ENCODE measurements at places on chromosomes 11 and 22.

- DNase-seq = no peak
Observed at GRCh38 chr11:94183886-94184264, 55.2 kb downstream of the PANX1 start.

DNA sequence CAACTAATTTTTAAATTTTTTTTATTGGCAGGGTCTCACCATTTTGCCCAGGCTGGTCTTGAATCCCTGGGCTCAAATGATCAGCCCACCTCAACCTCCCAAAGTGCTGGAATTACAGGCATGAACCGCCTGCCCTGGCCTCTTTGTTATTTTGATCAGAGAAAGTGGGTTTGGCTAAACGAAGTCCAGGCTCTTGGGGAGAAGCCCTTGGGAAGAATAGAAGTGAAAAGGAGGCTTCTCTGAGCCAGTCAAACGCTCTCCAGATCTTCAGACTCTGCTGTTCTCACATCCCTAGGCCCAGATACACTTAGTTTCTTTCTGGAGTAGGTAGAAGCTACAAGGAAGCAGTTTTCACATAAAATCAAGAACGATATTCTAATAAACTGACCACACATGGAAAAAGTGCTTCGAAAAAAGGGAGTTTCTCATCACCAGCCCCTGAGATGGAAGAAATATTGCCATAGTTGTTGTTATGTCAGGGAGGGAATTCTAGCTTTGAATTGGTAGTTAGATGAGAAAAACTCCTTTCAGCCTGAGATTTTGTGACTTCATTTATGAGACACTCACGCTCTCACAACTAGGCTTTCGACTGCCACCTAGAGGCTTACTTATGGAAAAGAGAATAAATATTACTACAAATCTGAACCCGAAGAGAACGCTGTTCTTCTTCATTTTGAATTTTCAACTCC, 41.7 kb upstream of the AQP11 start:
- peak; percentile 31 for DNase-seq

GRCh38 chr11:89184021-89184420, 6.3 kb downstream of the TYR start:
- no peak for DNase-seq

- DNase-seq = peak; percentile 97
Observed at GRCh38 chr11:35045236-35045820, 93.6 kb upstream of the CD44 start.

DNA sequence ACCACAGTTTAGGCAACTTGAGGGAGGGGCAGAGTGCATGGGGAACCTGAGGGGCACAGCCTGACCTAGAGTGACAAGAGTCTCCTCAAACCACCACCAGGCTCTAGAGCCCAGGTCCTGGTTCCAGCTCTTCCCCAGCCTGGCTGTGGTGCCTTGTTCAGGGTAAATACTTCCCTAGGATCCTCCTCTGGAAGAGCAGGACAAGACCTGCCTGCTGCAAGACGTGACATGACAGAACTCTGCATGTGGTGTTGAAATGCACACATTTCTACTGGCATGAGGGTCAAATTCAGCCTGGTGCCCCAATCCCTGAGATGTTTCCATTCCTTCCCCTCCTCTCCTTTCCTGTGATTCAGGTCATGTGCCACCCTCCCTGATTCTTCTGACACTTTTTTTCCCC, 3.3 kb downstream of the SEC14L2 start:
- DNase-seq = no peak

DNA sequence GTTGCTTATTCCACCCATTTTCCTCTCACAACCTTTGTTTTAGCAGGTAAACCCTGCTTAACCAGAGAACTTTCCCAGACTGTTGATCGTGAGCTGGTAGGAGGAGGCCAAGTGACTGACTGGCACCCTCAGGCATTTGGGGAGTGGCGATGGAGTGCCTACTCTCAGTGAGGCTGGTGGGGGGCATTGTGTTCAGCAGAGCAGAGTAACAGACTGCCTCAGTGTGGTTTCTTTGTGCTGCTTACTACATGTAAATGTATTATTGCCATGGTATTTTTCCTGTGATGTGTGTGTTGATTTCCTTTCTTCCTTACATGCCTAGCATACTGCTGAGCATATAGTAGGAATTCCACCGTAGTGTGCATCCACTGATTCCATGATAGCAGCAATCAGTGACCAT, 2.6 kb downstream of the MARK2 start:
- DNase-seq = no peak

GRCh38 chr11:106632283-106632682, 386.0 kb downstream of the GUCY1A2 start:
- no peak for DNase-seq

GRCh38 chr11:131866535-131867400, 496.4 kb downstream of the NTM start:
- DNase-seq = no peak

- DNase-seq = no peak
Observed at GRCh38 chr22:30362651-30363281, 6.0 kb downstream of the CCDC157 start.

GRCh38 chr11:44261800-44262591, 47.9 kb downstream of the ALX4 start:
- DNase-seq = no peak

DNA sequence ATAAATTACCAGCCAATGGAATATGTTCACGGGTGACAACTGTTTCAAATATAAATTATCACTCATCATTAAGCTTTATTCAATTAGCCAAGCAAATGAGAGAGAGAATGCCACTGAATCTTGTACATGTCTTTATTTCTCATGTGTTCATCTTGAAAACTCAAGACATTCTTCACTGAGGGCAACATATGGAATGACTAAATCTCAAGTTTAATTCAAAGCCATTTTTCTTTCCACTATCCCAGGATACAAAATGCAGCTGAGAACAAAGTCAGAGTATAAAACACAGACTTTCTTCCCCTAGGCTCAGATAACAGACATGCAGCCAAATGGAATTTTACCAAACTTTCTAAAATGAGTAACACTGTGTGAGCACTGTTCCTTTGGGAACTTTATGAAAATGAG, 12.1 kb upstream of the BBOX1 start:
- DNase-seq = no peak

DNA sequence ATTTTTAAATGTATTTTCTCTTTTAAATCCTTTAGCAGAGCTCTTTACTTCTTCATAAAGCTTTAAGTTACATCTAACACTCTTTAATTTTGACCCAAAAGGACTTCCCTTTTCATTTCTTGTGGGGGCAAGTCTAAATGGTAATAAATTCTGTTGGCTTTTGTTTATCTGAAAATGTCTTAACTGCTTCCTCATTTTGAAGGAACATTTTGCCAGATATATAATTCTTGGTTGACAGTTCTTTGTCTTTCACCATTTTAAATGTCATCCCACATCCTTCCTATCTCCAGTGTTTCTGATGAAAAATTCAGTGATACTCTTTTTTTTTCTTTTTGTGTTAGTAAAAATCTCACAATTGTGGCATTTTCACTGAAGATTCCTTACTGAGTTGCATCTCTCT, 44.7 kb upstream of the ZBTB44 start:
- no peak for DNase-seq

- DNase-seq = no peak
Observed at GRCh38 chr11:65403607-65404121, 17.2 kb downstream of the FRMD8 start.

DNA sequence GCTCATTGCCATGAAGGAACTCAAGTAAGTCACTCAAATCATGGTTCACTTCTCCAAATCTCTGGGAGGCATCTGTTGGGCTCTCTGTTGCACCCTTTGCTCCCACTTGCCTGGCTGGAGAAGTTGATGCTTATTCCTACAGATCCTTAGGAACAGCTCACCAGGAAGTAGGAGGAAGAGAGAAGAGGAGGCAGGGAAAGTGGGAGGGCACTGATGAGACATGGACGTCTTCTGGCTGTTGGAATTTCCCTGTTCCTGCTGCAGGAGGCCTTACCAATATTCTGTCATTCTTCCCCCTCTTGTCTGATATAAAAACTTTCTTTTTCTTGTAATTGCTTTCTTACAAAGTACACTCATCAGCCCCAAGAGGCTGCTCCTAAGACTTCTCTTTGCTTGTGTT, 13.6 kb downstream of the POLR2F start:
- DNase-seq = no peak

DNA sequence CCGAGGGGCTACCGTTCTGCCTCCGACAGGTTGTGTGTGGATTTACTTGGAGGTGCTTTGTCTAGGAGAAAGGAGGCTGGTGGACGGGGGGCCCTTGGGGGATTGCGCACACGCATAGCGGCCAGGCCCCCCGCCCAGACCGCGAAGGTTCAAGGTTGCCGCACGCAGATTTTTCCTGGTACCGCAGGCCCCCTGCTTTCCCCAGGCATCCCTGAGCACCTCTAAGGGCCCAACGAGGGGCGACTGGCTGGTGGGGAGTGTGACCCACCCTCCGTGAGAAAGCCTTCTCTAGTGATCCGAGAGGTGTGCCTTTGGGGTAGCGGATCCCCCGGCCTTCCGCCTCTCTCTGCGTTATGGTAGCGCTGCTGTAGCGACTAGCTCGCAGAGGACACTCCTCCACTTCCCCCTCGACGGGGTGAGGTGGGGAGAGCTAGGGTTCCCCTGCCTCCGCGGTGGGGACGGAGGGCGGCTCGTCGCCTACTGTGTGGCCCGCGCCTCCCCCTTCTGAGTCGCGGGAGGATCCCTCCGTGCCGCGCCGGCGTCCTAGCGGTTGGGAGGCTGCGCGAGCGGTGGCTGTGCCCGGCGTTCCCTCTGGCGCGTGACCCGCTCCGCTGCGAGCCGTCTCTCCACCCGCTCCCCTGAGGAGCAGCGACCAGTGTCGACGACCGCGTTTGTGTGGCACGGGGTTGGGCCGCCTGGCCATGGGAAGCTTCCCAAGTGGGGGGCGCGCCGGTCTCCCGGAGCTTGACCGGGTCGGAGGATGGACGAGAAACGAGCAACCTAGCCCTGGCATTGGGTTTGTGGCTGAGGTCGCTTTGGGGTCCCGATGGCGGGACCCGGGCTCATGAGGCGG, 3900.0 kb upstream of the OR11H1 start:
- DNase-seq = no peak

DNA sequence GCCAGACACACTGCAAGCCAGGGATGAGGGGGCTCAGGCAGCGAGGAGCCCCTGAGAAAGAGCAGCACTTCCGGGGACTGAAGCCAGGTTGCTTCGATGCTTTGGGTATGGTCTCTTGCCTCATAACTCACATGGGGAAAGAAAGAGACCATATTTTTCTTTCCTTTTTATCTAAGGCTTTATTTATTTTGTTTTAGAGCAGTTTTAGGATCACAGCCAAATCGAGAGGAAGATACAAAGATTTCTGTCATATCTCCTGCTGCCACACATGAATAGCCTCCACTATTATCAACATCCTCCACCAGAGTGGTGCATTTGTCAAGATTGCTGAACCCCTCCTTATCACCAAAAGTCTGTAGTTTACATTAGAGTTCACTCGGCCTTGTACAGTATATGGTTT, 24.3 kb upstream of the ADSL start:
- no peak for DNase-seq

GRCh38 chr22:26898946-26899605, 241.7 kb downstream of the MIAT start:
- DNase-seq = no peak

DNA sequence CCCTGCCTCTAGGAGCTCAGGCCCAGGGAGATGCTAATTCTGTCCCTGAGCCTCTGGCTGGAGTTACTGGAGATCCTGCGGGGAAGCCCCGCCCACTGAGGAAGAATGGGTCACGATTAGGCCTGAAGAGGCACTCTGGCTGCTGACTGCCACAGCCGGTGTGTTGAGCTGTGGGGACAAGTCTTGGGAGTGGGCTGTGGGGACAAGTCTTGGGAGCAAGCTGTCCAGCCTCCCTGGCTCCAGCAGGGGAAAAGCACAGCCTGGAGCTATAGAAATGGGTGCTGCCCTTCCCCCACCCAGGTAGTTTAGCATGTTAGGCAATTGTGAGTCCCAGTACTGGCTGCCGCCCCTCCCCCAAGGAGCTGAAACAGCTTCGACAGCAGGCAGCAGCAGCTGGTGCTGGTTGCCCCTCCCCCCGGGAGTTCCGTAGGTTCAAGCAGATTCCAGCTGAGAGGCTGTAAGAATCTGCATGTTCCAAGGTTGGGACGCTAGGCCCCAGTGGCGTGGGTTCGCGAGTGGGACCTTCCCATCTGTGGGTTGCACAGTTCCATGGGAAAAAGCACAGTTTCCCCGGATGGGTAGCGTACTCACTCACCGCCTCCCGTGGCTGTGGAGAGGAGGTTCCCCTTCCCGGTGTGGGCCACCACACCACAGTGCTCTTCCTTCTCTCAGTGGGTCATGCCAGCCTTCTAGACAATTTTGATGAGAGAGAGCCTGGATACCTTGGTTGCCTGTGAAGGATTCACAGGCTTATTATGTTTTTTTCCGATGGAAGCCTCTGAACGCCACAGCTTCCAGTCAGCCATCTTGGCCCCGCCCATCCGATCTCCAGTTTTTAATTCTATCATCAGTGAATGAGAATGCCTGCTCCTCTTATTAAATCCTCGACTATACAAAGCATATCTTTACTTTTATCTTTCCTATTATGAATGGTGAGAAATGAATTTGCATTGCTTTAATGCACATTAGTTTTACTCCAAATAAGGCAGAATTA, 61.5 kb downstream of the MSANTD4 start:
- DNase-seq = peak; percentile 10

GRCh38 chr11:35902961-35903360, 40.9 kb upstream of the LDLRAD3 start:
- DNase-seq = no peak

DNA sequence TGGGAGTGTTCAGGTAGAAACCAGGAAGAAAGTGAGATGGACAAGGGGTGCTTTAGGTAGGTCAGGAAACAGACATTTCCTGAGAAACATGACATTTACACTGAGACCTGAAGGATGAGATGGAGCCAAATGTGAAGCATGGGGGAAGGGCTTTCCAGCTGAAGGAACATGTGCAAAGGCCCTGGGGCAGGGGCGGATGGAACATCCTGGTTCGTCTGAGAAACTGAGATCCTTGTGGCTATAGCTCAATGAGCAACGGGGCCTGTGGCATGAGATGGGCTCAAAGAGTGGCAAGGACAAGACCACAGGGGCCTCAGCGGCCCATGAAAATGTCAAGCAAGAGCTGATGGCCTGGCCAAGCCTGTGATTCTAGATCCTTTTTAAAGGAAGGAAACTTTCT, 127.4 kb downstream of the DSCAML1 start:
- no peak for DNase-seq

GRCh38 chr11:65545853-65546216, 12.3 kb downstream of the LTBP3 start:
- DNase-seq = no peak

DNA sequence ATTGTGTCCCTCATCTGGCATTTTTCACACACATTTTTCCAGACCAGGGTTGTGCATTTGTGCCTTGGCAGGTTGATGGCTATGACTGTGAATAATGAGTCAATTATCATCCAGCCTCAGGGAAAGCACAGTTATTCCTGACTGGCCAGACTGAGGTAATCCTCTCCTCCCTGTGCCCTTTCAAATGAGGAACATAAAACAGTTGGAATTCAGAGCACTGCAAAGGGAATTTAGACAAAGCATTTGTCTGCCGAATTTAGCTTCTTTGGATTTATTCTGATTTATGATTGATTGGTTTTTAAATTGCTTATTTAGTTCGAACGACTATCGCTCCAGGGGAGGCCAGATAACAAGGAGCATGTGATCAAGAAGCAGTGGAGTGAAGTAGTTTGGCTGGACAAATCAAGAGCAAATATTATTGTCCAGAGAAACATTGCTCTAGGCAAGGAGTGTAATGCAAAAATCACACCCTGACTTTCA, 30.8 kb upstream of the RAG2 start:
- DNase-seq = no peak
